Left lobe of liver (tissue), 2 donors: ENCODE measurements at places on chromosomes 1 and 21.

GRCh38 chr1:84505493-84506001, 639 bp upstream of the SPATA1 start:
- DNase-seq: no peak

- no peak for DNase-seq
Observed at GRCh38 chr1:244952280-244952933, 88.1 kb upstream of the HNRNPU start.

GRCh38 chr1:17246971-17247370, 1.9 kb upstream of the PADI3 start:
- DNase-seq: no peak

DNA sequence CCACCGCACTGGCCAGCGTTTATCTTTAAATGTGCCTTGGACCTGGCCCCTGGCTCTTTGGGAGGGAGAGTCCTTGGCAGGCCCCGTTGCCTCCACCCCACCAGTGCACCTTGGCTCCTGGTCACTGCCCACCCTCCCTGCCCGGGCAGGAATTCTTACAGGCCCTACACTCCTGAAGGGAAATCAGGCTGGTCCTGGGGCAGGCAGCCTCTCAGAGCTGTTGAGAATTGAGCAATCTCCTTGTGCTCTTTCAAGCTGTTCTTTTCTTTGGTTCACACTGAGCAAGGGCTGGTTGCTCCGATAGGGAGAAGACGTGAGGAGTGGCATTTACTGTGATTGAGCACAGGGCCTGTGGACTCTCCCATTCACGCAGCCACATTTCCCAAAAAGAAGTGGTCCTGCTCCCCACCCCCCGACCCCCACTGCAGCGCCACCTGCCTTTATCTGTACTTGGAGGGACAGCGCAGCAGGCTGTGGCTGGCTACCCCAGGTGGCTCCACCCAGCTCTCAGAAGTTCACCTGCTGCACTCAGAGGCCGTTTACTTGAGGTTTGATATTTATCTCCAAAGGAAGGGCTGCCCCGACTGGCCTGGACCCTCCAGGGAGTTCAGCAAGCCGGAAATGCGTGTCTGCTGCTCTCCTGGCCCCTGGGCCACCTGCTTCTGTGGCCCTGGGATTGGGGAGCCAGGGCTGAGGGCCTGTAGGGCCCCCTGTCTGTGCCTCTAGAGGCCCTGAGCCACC, 47.8 kb downstream of the SKI start:
- no peak for DNase-seq

DNA sequence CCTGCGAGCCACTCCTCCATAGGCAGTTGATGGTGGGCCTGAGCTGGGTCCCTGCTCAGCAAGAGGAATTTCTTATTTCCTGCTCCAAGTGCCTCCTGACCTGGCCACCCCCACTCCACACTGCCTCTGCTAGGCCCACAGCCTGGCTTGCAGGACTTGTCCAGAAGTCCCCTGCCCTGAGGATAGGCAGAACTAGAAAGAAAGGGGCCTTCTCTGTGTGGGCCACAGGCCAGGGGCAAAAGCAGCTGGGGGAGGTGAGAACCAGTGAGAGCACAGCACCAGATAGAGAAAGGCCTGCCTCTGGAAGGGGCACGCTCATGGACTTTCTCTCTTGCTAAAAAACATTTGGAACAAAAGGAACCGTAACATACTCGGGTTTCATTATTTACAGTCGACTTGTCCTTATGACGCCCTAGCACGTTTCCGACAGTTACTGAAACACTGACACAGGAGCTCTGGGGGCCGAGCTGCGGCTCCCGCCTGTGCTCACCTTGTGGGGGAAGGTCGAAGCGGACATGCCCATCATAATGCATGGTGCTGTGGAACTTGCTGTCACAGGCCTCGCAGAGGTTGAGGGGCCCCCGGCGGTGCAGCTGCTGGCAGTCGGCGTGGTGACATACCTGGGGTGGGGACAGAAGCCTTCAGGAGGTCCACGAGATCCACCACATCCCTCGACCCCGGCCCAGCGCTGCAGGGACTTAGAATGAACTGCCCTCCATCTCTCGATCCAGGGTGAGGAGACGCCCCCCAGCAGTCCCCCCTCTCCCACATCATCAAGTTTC, 11.3 kb upstream of the TNFRSF25 start:
- no peak for DNase-seq

- DNase-seq: no peak
Observed at GRCh38 chr1:45093334-45093733, 81.3 kb downstream of the UROD start.

GRCh38 chr1:158049853-158050252, 56.4 kb downstream of the KIRREL1 start:
- DNase-seq: no peak

DNA sequence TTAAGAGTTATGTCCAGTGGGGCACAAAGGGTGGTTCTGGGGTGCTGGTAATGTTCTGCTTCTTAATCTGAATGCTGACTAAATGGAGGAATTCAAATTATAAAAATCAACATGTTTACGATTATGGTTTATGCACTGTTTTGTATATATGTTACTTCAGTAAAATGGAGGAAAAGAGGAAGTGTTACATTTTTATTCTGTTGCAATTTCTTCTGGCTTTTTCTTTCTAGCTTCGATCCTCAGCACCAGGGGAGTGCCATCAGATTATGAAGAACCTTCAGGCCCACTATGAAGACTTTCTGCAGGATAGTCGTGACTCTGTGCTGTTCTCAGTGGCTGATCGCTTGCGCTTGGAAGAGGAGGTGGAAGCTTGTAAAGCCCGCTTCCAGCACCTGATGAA, 105.5 kb downstream of the MACF1 start:
- no peak for DNase-seq

GRCh38 chr1:161241682-161242081, 3.7 kb upstream of the NR1I3 start:
- DNase-seq: no peak

DNA sequence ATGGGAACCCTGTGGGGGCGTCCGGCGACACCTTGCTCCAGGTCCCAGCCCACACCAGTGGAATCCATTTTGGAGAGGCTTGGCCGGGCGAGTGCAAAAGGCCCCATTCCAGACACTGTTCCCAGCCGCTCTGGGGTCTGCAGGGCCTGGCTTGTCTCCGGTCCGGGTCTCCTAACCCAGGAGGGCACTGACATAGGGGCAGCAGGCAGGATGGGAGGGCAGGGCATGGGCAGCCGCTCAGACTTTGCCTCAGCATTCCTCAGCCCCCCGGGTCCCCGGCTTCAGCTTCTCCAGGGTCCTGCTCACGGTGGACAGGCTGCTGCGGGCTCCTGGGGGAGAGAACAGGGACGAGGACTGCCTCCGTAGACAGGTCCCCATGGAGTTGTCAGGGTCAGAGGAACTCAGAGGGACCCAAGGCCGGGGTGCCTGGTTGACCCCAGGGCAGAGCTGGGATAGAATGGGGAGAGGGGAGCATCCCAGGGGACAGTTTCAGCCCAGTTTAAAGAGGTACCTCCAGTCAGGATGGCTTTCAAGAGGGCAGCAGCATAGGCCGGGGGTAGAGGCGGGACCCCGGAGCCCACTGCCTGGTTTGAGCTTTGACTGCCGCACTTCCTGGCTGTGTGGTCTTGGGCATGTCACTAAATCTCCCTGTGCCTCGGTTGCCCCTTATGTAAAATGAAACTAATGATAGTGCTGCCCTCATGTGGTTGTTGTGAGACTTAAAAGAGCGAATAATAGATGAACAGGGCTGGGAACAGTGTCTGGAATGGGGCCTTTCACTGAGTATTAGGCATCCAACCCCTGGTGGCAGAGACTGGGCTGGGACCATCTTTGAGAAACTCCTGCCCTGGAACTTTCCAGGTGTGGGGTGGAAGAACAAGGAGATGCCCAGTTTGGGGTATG, 3.7 kb downstream of the KNCN start:
- DNase-seq: no peak

GRCh38 chr1:110554871-110555801, 36.2 kb upstream of the KCNA10 start:
- DNase-seq: peak; percentile 47

DNA sequence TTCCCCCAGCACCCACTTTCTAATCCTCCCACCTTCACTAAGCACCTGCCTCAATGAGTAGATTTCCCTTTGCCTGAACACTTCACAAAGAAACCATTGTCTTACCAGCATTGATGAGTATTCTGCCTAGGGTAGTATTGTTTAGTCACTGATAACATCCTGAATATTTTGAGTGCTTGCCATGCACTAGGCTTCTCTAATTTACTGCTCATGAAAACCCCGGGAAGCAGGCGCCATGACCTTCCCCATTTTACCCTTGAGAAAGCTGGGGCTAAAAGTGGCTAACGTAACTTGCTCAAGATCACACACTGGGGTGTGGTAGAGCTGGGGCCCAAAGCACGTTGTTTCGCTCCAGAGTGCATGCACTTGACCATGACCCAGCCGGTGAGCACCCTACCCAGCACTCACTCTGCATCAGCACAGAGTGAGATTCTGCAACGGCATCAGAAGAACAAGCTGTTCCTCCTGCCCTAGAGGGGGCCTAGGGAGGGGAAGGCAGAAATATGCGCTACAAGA, 10.6 kb upstream of the F3 start:
- no peak for DNase-seq

GRCh38 chr1:63112155-63112900, 210.0 kb upstream of the FOXD3 start:
- DNase-seq: no peak

DNA sequence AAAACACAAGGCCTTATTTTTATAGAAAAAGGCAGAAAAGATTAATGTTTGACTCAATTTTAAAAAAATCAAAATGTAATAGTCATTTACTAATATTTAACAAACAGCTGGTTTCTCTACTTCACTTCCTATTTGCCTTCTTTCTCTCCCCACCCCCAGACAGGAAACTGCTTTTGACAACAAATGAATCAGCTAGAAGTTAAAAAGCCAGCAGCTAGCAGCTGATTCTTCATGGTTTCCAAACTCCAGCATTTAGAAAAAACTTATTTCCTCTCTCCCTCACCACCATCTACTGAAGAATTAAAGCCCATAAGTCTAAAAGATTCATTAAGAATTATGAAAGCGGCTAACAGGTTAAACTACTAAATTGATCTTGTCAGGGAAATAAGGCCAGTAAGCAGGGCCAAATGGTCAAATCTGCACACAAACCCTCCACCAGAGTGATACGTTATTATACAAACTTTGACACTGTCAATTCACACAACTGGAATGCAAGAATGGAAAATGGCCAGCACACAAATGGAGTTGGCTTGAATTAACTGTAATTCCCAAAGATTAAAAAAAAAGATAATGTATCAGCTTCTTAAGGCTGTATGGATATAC, 4.0 kb downstream of the WDR26 start:
- no peak for DNase-seq

GRCh38 chr1:21927533-21928237, 9.4 kb downstream of the HSPG2 start:
- DNase-seq: no peak
